ENCODE measurements at places on chromosomes 12 and 14.

- DNase-seq, result no peak
Observed at GRCh38 chr12:124550123-124551089, 17.0 kb downstream of the NCOR2 start.

- DNase-seq, result peak; percentile 36
Observed at GRCh38 chr12:46219877-46220655, 48.8 kb downstream of the SLC38A1 start.

GRCh38 chr14:80926397-80927082 lies 15.0 kb downstream of the CEP128 start:
- DNase-seq, result no peak

GRCh38 chr14:80536456-80536855 lies 325.2 kb upstream of the DIO2 start:
- DNase-seq, result no peak

GRCh38 chr12:76820888-76821482 lies 57.1 kb downstream of the ZDHHC17 start:
- DNase-seq, result peak; percentile 9

GRCh38 chr14:52391881-52392615 lies 77.9 kb downstream of the PTGER2 start:
- DNase-seq, result peak; percentile 75

DNA sequence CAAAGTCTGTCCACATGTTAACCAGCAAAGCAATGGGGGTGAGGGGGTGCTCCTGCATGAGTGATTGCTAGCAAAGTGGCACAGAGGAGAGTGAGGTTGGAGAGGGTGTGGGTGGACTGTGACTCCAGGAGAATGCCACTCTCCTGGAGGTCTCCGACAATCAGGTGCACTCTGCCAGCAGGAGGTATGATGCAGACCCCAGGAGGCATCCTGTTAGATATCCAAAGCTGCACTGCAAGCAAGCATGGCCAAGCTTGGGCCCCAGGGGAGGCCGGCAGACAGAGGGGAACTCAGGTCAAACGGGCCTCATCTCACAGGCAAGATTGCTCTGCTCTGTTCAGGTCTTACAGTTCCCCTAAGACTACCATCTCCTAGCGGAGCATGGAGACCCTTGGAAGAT lies 73.5 kb upstream of the ALX1 start:
- no peak for DNase-seq

- DNase-seq, result no peak
Observed at GRCh38 chr14:31127690-31128089, 79.9 kb downstream of the HECTD1 start.
